GM03348 (cell line): ENCODE measurements at places on chromosomes 4 and X.

GRCh38 chr4:125397226-125397625, 82.5 kb downstream of the FAT4 start:
- no peak for DNase-seq

DNA sequence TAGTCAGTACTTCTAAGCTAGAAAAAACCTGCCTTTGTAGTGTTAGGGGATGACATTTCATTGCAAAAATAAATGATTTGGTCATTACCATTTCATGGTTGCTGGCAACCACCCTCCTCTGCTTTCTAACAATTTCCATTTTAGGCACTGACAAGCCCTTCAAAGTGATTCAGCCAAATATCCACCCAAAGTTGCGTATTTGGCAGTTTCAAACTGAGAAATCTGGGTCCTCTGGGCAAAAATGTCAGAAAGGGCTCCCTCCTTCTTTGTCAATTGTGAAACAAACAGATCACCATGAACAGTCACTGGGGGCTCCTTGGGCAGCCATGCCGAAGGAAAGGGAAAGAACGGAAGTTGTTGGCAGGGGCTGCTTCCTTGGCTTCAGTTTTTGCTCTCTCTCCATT, 33.0 kb downstream of the PLAC1 start:
- DNase-seq: peak; percentile 37

GRCh38 chrX:49999087-49999486, 76.7 kb downstream of the CLCN5 start:
- DNase-seq: peak; percentile 7

GRCh38 chrX:3548765-3549391, 164.6 kb downstream of the PRKX start:
- peak; percentile 47 for DNase-seq

DNA sequence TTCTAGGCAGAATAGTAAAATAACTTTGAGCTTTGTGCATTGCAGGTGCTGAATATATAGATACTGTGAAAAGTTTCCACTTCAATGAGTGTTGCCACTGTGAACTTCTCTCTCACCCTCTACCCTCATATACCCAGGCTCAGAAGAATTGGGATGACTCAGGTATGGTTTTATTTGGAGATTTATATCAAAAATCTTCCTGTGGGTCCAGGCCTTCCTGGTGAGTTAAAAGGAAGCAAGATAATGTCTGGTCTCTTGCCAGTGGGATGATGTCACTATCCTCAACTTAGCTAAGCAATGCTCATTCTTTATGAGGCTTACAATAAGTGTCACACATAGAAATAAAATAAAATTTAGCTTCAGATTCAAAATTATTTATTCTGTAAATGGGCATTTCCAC, 153.3 kb upstream of the TENT5D start:
- DNase-seq: no peak

DNA sequence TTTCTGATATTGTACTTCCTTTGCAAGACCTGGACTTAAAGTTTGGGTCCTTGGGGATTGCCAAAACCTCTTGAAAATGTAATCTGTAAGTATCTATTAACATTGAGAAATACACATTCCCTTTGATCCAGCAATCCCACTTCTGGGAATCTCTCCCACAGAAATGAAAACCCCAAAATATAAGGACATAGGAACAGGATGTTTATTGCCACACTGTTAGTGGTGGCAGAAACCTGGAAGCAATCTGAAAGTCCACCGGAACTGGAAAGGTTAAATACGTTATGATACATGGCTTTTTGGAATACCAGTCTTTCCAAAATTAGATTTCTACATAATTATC, 71.2 kb upstream of the STX18 start:
- DNase-seq: peak; percentile 22

DNA sequence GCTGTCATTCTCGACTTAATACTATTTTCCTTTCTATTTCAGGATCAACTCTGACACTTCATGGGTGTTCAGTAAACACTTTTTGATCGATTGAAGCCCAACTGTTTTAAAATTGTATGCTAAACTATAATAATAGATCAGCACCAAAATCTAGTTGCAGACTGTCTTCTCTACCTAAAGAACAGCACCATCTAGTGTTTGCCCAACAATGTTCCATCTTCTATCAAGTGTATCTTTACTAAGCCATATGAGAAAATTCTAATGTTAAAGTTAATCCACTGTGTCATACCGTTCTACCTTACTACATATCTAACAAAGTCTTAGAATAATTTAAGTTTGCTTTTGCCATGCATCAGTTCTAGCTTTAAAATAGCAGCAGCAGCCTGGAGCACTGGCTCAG, 113.0 kb upstream of the PRDX4 start:
- peak; percentile 23 for DNase-seq

DNA sequence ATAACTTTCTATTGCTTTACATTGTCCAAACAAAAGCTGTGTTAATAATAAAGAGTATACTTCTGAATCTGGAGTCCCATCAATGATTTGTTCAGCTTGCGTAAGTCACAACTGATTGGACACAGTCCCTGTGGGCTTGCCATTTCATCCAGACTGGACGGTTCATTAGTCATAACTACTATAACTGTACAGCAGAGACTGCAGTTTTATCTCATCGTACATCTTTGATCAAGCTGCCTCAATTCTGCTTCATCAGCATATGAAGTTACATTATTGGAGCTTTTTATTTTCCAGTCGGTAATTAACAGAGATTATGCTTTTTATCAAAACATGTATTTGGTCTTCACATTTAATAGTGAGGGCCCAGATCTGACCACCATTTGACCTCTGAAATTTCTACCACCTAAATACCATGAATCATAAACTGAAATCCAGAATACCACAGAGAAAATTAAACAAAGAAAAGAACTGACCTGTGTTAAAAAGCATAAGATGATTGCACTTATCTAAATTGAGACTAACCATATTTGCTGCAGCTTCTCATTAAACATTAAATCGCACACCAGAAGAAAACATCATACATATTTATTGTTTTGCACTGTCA, 12.5 kb upstream of the MAB21L2 start:
- DNase-seq: no peak

GRCh38 chr4:134189949-134190348, 11.6 kb downstream of the PABPC4L start:
- no peak for DNase-seq

DNA sequence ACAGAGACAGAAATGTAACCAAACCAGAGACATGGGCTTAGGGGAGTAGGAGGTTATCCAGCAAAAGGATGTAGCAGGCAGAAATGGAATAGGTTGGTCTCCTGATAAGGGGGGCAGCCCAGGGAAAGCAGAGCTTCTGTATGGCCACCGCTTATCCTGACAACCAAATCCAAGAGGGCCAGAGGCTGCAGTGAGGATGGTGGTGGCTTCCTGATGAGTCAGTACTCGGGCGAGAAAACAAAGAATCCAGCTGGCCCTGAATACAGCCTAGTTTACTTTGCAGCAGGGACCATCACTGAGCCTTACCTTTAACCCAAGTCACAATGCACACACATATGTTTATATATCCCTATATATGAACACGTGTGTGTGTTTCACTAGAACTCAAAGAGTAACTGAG, 129.7 kb upstream of the FTHL17 start:
- DNase-seq: no peak

GRCh38 chr4:77695774-77696173, 90.2 kb downstream of the CXCL13 start:
- DNase-seq: peak; percentile 83

GRCh38 chr4:55483315-55483714, 63.4 kb downstream of the CLOCK start:
- DNase-seq: no peak

- no peak for DNase-seq
These were observed 132.0 kb upstream of the CLNK start for GRCh38 chr4:10816571-10816970.

- DNase-seq: no peak
These were observed 3.3 kb downstream of the SLC25A6 start for GRCh38 chrX:1388651-1389050.

GRCh38 chr4:25301471-25301870, 11.1 kb upstream of the ZCCHC4 start:
- no peak for DNase-seq

DNA sequence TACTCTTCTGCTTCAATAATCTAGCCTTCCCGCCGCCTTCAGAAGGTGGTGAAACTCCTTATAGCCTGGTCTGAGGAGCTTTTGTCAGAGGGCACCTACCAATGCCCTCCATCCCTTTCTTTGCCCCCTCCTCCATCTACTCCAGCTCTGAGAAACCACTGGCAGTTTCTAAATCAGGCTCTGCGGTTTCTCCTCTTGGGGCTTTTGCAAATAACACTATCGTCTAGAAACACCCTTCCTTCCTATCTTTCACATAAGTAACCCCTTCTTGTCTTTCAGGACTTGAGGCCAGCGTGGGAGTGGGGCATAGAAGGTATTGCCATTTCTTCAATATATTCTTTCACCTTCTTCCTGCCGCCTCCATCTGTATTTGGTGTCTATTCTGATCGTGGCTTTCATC, 1.2 kb upstream of the EFHC2 start:
- DNase-seq: peak; percentile 3
